SJCRH30 (cell line): ENCODE measurements at places on chromosomes 2 and 18. TPM values are rescaled to one million over a fixed set of nuclear protein-coding genes. Genes with fewer than 3 reads are reported as not detected.

Gene IGFBP2
- 175 and 188 TPM in 2 replicates for total RNA-seq

Gene ALK
- 56.4 and 59.6 TPM in 2 replicates for total RNA-seq

Gene MSGN1
- not detected in 2 replicates for total RNA-seq

Gene EMX1
- total RNA-seq, result not detected in 2 replicates

Gene ACMSD
- not detected in 2 replicates for total RNA-seq

DNA sequence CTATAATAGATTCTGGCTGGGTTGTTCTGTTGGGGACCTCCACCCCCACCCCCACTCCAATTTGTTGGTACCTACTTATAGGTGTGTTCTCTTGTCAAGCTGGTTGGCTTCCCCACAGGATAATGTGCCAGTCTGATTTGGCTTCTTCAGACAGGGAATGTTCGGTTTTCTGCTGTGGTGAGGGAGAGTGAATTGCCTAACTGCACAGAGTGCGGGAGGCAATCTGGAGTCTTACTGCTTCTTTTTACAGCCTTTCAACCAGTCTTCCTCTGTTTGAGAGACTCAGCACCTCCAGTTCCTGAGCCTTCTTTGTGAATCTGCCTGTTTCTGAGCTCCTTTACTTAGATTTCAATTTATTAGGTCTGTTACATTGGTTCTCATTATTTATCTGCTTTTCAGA lies 27.4 kb upstream of the SNORC start:
- no peak for DNase-seq

GRCh38 chr2:188693111-188693510 lies 281.1 kb upstream of the COL3A1 start:
- no peak for DNase-seq

DNA sequence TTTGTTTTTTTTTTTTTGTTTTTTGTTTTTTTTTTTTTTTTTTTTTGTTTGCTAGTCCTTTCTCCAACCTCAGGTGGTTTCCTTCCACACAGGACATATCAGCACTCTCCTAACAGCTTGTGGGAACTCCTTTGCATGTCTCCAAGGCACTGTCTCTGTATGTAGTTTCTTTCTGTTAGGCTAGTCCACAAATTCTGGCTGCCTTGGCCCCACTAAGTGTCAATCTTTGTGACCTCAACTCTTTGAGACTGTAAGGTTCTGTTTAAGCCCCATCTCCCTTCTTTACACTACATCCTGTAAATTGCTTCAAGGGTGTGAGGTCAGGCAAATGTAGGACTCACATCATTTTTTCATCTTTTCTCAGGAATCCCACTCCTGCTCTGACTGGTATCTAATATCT lies 85.1 kb downstream of the NCOA1 start:
- no peak for DNase-seq

GRCh38 chr2:160694631-160695030 lies 201.0 kb upstream of the RBMS1 start:
- no peak for DNase-seq

DNA sequence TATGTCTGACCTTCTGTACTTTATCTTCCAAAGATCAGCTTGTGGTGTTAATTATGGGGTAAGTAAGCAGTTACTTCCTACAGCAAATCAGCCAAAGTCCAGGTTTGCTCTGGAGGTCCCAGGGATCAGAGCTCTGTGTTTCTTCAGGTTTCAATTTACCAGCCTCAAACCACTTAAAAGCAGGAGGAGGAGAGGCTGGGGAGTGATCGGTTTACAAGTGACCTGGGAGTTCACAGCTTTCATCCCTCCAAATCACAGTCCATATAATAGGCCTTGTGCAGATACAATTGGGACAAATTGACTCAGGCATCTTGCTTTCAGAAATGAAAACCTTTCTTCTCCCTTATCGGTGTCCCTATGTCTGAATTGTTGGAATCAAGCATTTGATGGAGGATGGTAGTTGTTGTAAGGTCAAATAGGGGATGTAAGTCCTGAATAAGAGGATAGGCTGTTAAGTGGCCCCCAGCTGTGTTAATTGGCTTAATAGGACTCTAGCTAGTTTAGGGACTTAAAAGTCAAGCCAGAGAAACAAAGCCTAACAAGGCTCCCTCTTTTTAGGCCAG lies 188.0 kb upstream of the NT5C1B start:
- DNase-seq, result no peak

DNA sequence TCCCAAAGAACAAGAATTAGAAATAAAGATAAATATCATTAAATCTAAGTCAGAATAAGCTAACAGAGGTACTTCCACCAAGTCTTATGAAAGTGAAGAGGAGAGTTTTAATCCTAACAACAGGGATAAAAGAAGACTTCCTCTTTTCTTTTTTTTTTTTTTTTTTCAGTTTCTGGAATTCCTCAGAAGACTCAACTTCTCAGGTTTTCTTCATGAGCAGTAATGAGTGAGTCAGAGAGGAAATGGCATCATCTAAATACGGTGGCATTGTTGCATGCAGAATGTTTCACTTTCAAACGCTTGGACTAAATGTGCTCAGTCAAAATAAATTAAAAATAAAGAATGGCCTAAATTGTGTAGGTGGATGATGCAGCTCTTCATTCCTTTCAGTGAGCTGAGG lies 45.6 kb upstream of the ARHGAP15 start:
- no peak for DNase-seq

DNA sequence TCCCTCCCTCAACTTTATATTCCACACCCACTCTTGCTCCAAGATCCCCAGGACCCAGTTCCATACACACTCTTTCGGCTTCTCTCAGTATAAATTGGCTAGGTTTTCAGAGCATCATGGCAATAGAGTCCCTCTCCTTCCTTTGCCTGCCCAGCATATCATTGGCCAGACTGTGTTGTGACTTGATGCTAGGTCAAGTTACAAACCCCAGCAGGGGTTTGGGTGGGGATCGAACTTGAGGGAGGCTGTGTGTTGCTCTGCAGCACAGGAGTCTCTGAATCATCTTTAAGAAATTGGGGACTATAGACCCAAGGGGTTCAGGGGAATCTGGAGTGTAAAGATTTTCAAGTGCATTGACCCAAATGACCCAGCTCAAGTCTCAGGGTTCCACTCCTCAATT lies 477.5 kb upstream of the MEIS1 start:
- no peak for DNase-seq

DNA sequence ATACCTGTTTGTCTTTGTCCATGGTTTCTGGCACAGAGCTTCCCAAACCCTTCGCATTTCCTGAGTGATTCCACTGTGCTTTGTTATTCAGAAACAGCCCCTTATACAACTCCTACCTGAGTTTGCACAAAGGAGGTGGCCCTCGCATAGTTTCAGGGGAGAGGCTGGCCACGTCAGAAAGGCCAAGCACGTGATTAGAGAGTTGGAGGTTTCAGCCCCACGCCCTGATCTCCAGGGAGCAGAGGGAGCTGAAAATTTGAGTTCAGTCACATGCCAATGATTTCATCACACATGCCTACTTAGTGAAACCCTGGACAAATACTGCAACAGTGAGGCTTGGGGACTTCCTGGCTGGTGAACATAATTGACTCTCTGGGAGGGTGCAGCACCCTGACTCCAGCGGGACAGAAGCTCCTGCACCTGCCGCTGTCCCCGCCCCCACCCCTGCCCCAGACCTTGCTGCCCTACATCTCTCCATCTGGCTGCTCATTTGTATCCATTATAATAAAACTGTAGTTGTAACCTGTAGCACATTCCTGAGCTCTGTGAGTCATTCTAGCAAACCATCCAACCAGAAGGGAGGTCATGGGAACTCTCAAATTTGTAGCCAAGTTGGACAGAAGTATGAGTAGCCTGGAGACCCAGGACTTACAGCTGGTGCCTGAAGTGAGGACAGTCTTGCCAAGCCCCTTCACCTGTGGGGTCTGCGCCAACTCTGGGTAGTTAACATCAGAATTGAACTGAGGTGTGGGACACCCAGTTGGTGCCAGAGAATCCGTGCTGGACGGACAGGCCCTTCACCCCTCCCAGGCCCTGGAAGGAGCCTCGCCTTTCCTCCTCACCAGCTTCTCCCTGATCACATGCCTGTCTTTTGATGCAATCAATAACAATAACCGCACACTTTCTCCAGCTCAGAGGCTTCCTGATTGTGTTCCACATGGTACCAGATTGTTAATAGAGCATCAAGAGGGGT lies 224.3 kb downstream of the ANAPC1 start:
- DNase-seq, result no peak

DNA sequence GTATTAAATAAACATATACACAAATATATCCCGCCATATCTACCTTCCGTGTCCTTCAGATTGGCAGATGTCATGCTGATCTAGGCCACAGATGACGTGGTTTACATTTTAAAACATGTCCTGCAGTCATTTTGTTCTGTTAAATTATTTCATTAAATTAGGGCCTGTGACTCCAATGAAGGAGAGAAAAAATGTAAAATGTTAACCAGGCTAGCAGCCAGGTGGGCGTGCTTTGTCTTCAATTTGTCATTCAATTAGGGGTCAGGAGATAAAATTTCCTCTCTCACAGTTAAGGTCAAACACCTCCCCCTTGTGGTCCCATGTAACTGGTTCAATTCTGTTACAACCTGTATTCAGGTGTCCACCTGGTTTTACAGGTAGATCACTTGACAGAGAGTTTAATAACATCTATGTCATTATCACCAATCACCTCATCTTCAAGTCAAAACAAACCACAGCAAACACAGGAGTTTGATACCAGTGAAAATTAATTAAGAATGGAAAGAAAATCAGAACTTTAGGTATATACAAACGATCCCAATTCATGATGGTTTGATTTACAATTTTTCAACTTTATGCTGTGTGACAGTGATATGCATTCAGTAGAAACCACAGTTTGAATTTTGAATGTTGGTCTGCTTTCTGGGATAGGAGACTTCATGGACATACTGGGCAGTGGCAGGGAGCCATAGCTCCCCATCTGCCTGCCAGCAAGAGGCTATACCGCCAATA lies 339.4 kb downstream of the CMPK2 start:
- DNase-seq, result peak; percentile 25

DNA sequence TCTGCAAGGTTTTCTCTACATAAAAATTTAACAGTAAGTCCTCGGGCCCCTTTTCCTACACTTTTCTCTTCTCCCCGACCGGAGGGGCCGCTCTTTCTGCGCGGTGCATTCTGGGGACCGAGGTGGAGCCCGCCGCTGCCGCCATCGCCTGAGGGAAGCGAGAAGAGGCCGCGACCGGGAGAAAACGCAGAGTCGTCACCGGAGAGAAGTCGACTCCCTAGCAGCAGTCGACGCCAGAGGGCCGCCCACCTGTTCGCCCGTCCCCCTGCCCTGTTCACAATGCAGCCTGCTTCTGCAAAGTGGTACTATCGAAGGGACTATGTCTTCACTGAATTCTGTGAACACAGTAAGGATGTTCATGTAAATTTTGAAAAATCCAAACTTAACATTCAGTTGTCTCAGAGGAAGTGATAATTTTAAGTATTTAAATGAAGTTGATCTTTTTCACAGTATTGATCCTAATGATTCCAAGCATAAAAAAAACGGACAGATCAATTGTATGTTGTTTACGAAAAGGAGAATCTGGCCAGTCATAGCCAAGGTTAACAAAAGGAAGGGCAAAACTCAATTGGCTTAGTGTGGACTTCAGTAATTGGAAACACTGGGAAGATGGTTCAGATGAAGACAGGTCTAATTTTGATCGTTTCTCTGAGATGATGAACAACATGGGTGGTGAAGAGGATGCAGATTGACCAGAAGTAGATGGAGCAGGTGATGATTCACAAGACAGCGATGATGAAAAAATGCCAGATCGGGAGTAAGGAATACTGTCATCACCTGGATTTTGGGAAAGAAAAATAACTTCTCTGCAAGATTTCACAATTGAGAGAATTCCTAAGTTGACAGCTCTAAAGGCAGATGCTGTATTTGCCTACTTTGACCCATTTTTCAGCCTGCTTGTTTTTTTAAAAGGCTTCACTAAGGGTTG lies 55.8 kb downstream of the ASXL2 start:
- no peak for DNase-seq

GRCh38 chr2:168901003-168901402 lies at the start of gene G6PC2:
Gene G6PC2 (plus strand): TSS chr2:168901291. CDS start chr2:168901332, 41 bp downstream.
- DNase-seq, result no peak

DNA sequence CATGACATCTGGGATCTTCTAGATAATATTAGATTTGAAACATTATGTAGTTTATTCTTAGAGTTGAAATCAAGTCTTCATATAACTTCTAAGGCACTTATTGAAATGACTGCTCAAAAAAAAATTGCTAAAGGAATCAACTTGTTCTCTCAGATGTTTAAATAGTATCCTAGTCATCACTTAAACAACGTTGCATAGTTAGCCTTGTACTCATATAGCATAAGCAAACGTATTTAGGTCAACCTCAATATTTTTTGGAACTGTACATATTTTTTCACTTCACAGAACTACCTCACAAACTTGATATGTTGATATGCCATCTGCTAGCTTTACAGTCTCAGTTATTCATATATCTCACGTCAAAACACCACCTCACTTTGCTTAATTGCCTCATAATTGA lies 47.1 kb upstream of the CREB1 start:
- DNase-seq, result no peak

- DNase-seq, result peak; percentile 32
Observed at GRCh38 chr2:223101340-223102039, 49.5 kb downstream of the KCNE4 start.

DNA sequence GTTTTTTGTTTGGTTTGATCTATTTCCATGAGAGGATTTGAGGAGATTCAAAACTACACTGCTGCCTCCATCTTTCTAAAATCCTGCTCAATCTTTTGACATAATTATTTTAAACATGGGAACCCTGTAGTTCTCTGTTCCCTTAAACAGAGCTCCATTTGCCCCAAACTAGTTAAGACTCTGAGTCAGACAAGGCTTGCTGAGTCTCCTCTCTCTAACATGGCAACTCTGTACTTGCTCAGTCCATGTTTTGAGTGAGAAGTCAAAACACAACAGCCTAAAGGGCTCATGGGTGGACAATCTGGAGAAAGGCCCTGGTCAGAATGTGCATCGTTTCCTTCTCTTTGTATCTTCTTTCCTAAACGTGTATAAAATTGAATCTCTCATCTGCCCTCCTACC lies 7.1 kb upstream of the STAMBP start:
- DNase-seq, result no peak

DNA sequence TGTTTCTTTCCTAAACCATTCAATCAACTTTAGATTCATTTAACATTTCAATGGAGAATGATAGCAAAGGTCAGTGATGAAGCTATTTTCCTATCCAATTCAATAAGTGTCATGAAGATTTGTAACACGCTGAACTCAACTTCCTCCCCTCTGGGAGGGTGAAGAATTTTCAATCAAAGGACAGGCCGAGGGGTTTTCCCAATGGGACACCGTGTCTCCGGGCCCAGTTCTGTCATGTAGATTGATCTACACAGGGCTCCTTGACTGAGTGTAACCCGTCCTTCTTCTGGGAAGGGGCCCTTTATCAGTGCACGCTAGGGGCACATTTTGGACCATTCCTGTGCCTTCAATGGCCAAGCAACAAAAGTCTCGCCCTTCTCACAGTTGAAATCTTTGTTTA lies 90.1 kb downstream of the KCNE4 start:
- no peak for DNase-seq

GRCh38 chr2:56613920-56614319 lies 430.1 kb downstream of the CCDC85A start:
- no peak for DNase-seq

GRCh38 chr2:67717692-67718091 lies 320.6 kb downstream of the ETAA1 start:
- no peak for DNase-seq

GRCh38 chr18:51668607-51669006 lies 471.1 kb upstream of the MEX3C start:
- peak; percentile 38 for DNase-seq

GRCh38 chr2:158458617-158458920 lies 1.8 kb downstream of the PKP4 start:
- no peak for DNase-seq

- no peak for DNase-seq
Observed at GRCh38 chr2:61396005-61396404, 74.9 kb downstream of the USP34 start.

GRCh38 chr2:214103276-214104001 lies 307.4 kb upstream of the VWC2L start:
- peak; percentile 27 for DNase-seq

- peak; percentile 97 for DNase-seq
Observed at GRCh38 chr18:25737710-25738311, 352.6 kb downstream of the SS18 start.
